ENCODE measurements at places on chromosomes 3 and 15.

DNA sequence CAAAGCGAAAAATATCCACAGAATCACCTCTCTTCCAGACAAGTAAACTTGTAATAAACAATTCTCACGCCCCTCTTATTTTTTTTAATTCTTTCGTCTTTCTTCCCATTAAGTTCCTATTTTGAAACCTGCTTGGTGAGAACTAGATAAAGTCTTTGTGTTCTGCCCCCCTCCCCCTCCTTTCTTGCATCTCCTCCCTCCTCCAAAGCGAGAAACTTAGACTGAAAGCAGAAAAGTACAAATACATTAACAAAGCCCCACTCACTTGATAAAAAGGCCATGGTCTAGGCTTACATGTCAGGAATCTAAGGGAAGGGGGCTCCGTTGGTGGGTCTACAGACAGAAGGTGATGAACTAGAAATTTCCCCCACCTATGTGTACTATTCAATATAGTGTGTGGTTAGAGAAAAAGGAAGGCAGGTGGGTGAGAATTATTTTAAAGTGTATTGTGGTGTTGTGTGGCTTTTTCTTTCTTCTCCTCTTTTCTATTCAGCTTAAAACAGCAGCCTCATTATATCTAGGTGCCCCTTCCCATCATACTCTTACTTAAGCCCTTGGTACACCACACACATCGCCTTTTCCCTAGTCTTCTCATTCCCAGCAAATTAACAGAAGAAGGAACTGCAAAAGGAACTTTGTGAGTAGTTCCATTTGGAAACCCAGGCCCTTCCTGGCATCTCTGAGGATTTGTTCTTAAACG is 215.3 kb downstream of the MEIS2 start:
- DNase-seq: no peak

DNA sequence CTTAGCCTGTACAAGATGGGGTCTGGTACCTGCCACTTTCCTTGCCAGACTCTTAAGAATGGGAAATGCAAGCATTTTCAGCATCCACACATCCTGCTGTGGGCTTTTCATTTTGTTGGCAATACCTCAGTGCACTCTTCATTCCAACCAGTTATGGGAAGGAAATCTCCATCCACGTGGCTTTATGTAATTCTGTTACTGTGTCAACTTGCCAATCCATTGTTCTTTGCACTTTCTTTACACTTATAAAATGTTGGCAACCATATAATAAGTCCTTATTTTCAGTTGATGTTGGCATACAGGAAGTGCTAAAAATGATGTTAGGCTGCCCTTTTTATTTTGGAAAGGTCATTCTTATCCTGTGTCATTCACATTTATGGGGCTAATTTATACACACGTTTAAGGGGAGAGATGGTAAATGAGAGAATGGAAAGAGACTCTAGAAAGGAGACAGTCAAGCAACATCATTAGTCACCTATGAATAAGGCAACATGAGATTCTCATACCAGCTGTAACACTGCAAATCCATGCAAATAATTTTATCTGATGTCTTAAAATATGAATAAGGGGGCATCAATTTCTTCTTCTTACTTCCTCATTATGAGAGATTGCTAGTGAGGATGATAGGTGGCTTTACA is 238.7 kb downstream of the CHST2 start:
- no peak for DNase-seq

DNA sequence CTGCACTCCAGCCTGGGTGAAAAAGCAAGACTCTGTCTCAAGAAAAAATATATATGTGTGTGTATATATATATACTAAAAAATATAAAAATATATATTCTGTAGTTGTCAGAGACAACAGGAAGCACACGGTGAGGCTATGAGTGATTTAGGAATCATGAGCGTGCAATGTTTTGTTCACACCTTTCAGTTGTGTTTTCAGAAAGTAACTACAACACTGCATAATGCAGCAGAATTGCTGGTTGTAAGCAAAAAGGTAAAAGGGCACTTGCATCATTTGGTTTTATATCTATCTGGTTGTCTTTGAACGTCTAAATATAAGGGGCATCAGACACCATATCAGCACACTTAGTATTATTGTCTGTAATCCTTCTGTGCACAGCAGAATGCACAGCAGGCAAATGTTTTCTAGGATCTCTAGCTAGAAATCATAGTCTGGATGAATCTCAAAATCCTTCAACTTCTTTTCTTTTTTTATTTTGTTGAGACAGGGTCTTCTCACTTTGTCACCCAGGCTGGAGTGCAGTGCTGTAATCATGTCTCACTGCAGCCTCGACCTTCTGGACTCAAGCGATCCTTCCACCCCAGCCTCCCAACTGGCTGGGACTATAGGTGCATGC is 44.8 kb downstream of the CCR3 start:
- DNase-seq: no peak

DNA sequence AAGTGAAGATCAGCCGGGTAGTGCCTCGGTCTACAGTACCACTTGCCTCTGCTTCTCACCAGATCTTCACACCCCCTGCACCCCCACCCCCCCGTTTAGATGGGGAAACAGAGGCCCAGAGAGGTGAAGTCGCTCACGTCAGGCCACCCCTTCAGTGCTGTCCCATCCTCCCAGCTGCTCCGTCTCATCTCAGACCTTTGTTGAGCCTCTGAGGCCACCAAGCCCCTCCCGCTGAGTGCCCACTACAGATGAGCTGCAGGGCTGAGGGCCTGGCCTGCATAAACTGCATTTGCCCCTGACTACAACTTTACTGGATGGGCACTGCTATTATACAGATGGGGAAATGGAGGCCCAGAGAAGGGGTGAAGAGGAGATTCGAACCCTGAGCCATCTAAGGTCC is 35.8 kb downstream of the ADAMTS7 start:
- DNase-seq: no peak

DNA sequence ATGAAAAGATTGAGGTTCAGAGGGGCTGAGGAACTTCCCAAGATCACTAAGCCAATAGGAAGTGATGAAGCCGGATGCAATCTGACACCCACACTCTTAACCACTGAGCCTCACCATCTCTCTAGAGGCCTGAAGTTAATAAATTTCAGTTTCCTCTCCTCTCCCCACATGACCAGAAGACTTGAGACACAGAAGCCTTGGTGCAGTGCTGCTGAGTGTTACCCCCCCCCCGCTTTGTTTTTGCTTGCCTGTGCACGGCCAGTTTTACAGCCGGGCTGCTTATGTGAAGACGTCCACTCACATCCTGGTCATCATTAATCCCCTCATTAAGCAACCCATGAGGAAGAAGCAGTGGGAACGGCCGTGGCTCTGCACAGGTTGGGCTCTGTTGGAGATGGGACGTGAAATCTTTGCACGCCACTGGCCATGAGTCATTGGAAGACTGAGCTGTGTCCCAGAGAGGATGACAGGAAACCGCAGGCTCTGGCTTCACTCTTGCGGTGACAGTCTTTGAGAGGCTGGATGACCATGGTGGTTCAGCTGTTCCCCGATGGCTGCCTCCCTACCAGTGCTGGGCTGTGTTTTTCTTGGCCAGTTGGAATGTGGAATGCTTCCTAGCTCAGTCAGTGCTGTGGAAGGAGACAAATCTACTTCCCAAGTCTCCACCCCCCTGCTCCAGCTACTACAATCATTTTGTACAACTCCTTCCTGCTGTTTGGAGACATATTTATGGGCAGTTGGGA is 232.6 kb upstream of the LRTM1 start:
- no peak for DNase-seq

GRCh38 chr3:171346582-171347300 is 113.5 kb downstream of the TNIK start:
- DNase-seq: no peak

GRCh38 chr3:38829404-38829803 is 13.4 kb upstream of the SCN10A start:
- no peak for DNase-seq

DNA sequence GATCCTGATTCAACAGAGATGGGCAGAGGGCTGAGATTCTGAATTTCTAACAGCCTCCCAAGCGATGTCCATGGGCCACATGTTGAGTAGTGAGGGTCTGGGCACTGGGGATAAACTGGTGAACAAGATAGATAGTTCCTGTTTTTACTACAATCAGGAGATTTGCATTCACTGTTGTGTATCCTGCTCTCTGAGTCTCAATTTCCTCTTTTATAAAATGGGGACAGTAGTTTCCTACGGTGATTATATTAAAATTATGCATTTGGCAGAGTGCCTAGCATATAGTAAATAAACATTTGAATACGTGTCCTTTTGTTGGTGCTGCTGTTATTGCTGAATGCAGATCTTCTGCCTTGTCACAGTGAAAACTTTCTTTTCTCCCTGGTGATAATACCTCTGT is 102.5 kb downstream of the MYH15 start:
- DNase-seq: no peak

- no peak for DNase-seq
These were observed 40.1 kb upstream of the THUMPD3 start for GRCh38 chr3:9322780-9323179.

GRCh38 chr3:119559441-119559963 is at the start of gene CD80:
Gene CD80 (minus strand): TSS chr3:119559614. CDS start chr3:119557728, 1,886 bp downstream.
- peak; percentile 44 for DNase-seq

GRCh38 chr3:14641346-14641745 is 10.2 kb upstream of the CCDC174 start:
- DNase-seq: no peak

DNA sequence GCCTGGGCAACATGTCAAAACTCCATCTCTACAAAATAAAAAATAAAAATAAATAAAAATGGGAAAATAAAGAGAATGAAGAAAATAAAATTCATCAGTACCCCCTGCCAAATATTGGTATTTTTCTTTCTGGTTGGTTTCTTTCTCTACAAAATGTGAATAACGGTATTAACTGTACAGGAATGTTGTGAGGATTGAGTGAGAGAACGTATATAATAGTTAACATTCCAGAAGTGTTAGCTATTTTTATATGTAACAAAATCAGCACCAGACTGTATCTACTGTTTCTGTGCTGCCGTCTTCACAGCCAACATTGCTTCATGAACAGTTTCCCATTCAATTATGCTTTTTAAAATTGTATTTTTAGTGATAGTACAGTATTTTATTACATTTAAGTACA is 25.5 kb upstream of the RNU6-1 start:
- no peak for DNase-seq

GRCh38 chr3:79012530-79012913 is 755.3 kb downstream of the ROBO1 start:
- no peak for DNase-seq
